ENCODE measurements at places on chromosomes 4 and X.

DNA sequence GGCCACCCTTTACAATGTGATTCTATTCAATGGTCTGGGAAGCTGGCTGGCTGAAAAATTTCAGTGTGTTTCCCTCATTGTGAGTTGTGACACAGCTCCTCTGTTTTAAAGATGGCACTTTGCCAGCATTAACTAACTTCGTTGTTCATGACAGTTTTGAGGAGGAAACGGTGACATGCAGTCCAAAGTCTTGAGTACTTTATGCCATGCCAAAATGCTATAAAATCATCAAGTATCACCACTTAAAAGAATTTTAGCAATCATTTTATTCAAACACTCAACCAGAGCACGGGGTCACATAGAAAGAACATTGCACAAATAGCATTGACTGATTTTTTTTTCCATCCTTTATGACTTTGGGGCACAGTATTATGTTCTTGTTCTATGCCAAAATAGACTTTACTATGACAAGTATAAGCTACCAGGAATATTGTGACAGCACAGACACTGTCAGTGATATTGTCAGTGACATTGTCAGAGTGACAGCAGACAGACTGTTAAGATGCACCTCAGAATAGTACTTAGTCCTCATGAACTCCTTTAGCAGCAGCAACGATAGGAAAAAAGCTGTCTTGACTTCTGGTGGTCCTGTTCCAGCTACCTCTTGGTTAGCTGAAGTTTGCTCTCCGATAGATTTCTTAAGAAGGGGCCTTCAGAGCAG is 46.7 kb downstream of the CXCL13 start:
- no peak for DNase-seq

DNA sequence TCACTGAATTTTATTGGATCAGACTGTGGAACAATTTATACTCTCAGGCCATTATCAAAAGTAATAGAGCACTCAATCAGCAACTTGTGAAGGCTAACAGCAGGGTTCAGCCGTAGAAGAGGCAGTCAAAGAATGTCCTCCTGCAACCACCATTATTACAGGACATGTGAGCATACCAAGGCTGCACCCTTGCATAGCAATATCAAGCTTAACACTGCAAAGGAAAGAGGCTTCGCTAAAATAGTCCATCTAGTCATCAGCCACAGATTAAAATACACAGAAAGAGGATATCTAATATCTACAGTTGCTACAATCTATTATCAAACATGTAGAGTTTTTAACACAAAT is 42.9 kb upstream of the TMPRSS11B start:
- no peak for DNase-seq

- DNase-seq, result no peak
Observed at GRCh38 chr4:73988061-73988460, at the start of gene PPBP. Gene PPBP, minus strand, starts transcription at chr4:73988190. Its CDS starts 87 bp downstream, at chr4:73988103.

- DNase-seq, result no peak
Observed at GRCh38 chr4:180790471-180790870, 1452.7 kb upstream of the TENM3 start.

DNA sequence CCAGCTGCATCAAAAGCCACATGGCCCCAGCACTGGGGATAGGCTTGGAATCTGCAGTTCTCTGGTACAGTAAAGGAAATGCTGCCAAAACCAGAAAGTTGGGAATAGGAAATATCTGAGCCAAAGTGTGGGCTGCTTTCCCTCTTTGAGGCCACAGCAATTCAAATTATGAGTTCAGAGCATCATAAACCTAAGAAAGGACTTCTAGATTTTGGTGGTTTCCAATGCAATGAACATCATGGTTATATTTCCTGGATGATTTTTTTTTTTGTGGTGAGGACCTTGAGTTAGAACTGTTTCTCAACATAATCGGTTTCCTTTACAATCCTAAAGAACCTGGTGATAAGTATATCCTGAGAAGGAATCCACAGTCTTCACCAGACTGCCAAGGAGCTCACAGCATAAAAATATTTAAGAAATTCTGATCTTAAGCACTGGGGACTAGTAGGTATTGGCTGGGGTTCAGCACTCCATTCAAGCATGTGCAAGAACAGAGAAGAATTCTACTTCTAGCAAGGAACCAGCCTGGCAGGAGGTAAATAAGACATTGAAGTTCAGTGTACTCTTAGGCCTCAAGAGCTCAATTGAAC is 29.8 kb upstream of the ARHGAP24 start:
- DNase-seq, result peak; percentile 28

DNA sequence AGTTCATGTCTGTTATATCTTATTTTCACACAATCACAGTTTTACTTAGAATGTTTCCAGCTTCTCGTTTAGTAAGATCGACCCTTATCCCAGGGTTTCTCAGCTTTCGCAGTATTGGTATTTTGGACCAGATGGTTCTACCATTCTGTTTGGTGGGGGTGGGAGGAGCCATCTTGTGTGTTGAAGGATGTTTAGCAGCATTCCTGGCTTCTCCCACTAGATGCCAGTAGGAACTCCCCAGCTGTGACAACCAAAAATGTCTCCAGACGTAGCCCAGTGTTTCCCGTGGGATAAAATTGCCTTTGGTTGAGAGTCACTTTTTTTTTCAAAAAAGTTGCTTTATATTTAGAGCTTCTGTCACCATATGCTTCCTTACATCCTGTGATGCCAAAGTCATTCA is 90.9 kb upstream of the TLR2 start:
- DNase-seq, result no peak

DNA sequence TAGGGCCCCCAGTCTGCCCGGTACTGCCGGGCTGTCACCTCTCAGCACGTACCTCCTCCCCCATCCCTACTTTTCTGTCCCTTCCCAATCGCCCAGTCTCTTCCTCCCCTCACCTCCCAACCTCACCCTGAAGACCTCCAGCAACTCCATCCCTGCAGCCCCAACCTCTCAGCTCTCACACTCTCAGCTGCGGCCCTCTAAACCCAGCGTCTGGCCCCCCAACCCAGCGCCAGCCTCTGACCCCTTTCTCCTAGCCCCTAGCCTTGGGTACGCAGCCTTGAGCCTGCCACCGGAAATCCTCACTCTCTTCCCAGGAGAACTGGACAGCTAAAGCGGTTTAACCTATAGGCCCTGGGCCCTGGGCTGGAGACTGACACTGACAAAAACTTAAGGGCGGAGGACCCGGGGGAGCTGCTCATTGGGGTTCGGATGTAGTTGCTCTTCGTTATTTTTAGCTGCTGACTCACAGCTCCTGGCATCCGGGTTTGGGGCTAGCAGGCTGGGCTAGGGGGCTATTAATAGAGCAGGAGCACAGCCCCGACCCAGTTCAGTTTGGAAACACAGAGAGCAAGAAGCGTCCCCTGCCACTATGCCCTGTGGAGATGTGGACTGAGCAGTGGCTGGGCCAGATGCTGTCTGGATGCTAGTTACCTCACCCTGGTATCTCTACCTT is 9.6 kb upstream of the DLG3 start:
- peak; percentile 37 for DNase-seq

- DNase-seq, result no peak
Observed at GRCh38 chr4:70099206-70099605, 49.0 kb downstream of the HTN1 start.

GRCh38 chrX:95441836-95442235 is 1242.8 kb upstream of the DIAPH2 start:
- no peak for DNase-seq

DNA sequence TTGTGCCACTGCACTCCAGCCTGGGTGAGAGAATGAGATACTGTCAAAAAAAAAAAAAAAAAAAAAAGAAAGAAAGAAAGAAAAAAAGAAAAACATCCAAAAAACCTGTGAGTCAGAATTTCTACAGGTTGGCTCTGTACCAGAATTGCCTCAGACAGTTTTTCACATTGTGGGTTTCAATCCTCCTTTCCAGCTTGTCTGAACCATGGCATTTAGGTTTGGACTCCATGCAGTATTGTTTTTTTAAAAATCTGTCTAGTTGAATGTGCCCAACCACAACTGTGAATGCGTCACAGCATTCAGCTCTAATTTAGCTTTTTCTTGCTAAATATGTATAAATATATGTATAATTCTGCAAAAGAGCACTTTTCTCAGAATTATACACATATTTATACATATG is 31.4 kb upstream of the ARSH start:
- no peak for DNase-seq

DNA sequence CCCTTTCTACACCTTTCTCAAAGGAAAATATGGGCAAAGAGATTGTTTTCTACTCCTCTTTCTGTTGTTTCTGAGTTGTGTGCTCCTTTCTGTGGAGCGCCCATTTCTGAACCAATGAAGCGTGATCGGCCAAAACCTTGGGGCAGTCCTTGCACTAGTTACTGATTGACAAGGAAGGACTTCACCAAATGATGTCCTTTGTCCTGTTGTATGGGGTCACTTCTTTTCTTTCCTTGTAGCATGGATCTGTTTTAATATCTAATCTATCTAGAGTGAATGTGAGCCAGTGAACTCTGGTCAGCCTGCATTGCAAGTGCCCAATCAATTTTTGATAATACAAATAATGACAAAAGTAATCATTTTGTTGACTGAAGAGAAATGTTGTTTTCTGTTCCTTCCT is 94.5 kb downstream of the EGF start:
- no peak for DNase-seq

GRCh38 chr4:36039026-36039425 is 205.3 kb downstream of the ARAP2 start:
- no peak for DNase-seq

DNA sequence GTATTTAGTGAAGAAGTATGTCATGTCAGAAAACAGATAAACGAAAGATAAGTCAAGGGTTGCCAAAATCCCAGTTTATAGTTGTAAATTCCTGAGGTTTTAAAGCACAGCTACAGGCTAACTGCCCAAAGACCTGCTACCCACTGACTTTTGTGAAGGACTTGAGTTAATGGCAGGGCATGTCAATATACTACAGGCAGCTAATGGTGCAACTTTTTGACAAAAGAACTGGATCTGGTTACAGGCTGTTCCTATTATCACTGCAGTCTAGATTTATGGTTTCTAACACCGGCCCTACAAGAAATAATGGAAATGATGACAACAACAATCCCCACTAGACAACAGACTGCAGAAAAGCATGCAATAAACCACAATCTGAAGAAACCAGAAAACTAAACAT is 6.4 kb downstream of the SCML2 start:
- no peak for DNase-seq

- no peak for DNase-seq
Observed at GRCh38 chr4:102503831-102504786, 3.0 kb downstream of the NFKB1 start.

GRCh38 chr4:48979914-48980579 is 6.0 kb upstream of the CWH43 start:
- DNase-seq, result no peak

DNA sequence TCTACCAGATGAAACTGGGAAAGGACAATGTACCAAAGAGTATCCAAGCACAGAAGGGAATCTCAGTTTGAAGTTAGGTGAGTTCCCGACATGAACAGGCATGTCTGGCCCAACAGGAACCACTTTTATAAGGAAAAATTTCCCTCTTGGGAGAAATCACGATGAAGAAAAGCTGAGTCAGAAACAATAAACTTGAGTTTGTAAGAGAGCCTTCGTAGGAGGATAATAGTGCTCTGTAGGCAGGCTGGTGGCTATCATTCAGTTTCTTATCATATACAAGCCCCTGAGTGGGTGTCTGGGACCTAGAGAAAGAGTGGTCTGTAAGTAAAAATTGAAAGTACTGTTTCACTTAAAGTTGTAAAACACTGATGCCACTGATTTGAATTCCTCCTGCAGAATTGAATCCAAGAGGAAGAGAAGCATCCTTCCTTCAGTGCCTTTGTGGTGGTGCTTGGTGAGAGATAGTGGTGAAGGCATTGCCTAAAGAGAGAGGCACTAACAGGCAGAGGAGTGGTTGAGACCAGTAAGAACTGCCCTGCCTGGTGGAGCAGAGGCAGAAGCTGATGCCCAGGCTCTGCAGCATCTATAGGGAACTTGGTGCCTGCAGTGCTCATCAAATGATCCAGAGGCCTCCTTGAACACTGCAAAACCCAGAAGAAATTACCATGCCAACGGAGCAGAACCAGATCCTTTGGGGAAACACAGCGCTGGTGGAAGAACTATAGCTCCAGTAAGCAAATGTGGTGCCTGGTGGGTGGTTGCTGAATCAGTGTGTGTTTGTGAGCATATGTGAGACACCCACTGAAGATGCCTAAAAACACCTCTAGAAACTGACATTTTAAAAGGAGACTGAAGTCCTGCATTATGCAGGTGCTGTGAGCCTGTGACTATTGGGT is 31.7 kb upstream of the METAP1 start:
- DNase-seq, result no peak

DNA sequence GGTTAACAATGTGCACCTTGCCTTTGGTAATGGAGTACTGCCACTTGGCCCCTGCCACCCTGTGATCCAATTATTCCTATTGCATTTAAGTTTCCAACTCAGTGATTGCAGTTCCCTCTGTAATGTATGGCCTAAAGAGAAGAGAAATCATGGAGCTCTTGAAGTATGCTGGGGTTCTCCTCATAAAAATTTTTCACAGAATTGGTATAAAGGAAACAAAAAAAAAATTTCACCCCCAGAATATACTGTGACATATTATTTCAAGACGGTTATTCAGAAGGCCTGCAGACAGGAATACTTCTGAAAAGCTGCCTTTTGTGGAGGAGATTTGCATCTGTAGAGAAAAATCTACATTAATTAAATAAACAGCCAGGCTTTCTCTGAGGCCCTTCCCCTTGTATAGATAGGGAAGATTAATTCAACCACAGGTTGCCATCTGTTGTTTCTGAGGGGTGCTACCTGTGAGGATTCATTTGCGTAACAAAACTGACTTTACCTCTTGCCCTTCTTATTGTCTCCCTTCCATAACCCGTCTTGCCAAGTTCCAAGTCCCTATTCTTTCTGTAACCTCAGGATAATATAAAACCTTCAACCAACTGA is 94.8 kb upstream of the LANCL3 start:
- no peak for DNase-seq

DNA sequence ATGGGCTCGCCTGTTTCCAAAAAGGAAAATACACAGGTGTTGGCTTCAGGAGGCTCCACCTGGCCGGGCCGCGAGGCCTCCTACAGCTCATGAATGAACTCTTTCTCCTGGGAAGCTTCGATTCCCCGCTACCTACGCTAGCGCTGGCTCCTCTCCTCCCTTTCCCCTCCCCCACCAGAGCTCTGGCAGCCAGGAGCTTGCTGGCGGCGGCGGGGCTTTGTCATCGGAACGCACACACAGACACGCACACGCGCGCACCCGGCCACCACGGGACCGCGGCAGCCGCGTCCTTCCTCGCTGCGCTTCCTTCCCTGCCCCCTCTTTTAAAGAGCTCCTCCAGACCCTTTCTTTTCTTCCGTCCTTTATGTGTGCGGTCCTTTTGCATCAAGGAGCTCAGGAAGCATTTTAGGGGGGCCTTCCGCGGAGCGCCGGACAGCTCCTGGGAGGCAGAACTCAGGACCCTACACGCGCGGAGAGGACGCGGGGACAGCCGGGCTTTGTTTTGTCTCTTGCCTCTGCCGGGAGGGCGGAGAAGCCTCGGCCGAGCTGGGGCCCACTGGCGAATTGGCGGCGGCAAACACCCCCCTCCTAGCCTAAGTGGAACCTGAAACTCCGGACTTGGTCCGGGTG is 70.2 kb upstream of the BCOR start:
- no peak for DNase-seq

DNA sequence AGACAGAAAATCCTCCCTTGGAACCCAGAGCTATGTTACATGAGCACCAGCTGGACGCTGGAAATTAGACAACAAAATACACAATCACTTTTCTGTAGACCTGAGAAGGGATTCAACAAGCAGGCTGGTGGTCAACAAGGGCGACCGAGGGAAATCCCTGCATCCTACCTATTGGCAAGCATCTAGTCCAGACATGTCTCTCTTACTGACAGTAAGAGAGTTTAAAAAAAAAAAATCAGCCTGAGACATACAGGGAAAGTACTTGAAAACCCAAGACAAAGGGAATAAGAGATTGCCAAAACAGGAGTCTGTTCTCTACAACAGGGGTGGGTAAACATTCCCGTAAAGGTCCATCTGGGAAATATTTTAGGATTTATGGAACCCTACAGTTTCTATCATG is 108.0 kb downstream of the KDR start:
- no peak for DNase-seq

All from femur (tissue), 1 donor.